NCI-H69 (cell line): ENCODE measurements at places on chromosomes 2 and 18.

DNA sequence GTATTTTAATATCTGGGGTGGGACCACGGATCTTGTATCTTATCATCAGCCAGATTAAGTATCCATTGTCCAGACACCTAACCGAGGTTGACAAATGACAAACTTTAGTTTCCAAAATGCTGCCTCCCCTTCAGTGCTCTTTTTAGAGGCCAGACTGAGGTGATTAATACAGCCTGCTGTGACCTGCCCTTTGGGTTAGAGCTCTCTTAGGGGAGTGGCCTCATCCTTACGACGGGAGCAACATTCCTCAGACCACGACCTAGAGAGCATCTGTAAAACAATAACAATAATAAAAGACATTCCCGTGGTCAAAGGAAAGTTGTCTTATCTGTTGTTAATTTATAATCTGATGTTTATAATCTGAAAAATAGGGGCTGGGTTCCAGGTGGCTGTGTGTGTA, 405.3 kb downstream of the LPIN1 start:
- DNase-seq = no peak

- no peak for DNase-seq
Measured at GRCh38 chr2:37623971-37624900, 47.2 kb downstream of the CDC42EP3 start.

- peak; percentile 67 for DNase-seq
Measured at GRCh38 chr18:10015941-10016819, 102.4 kb downstream of the VAPA start.

- DNase-seq = no peak
Measured at GRCh38 chr2:206023183-206023582, 62.8 kb downstream of the INO80D start.

- DNase-seq = peak; percentile 63
Measured at GRCh38 chr2:20609349-20609994, 41.4 kb downstream of the HS1BP3 start.

- DNase-seq = peak; percentile 53
Measured at GRCh38 chr2:174546519-174547506, 50.8 kb downstream of the WIPF1 start.

GRCh38 chr2:217261452-217261851, 401.6 kb upstream of the TNP1 start:
- DNase-seq = no peak

GRCh38 chr2:213234641-213235040, 49.6 kb upstream of the SPAG16 start:
- DNase-seq = peak; percentile 48

GRCh38 chr2:113116100-113116958, 11.1 kb upstream of the IL1RN start:
- DNase-seq = no peak

GRCh38 chr2:105378921-105379383, 19.9 kb downstream of the FHL2 start:
- peak; percentile 4 for DNase-seq

- no peak for DNase-seq
Measured at GRCh38 chr2:153455861-153456260, 22.7 kb downstream of the RPRM start.

GRCh38 chr2:47486841-47487497, 84.0 kb downstream of the MSH2 start:
- DNase-seq = no peak

GRCh38 chr2:9763356-9764152, 79.7 kb upstream of the TAF1B start:
- peak; percentile 46 for DNase-seq

DNA sequence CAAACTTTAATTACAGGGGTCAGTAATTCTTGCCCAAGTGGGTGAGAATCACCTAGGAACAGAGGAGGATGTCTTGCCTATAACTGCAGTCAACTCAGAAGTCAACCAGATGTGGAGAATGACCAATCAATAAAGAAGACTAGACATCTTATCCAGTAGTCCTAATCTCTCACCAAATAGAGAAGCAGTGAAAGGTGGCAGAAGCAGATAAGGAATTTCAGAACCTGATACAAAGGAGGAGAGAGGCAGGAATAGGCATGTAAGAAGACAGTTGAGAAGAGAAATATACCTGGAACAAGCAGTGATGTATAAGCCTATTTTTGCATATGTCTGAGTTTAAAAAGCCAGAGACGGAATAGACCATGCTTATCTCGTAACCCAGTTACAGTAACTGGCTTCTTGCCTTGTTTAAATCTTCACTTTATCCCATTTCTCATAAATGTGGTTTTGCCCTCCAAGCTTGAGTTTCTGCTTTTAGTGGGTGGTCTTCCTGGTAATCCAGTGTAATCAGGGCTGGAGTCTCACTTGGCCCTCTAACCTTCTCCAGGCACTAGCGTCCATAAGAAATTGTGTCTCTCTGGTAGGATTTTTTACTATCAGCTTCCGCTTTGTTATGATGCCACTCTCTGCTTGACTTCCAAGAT, 401.0 kb downstream of the SUCLG1 start:
- DNase-seq = no peak

DNA sequence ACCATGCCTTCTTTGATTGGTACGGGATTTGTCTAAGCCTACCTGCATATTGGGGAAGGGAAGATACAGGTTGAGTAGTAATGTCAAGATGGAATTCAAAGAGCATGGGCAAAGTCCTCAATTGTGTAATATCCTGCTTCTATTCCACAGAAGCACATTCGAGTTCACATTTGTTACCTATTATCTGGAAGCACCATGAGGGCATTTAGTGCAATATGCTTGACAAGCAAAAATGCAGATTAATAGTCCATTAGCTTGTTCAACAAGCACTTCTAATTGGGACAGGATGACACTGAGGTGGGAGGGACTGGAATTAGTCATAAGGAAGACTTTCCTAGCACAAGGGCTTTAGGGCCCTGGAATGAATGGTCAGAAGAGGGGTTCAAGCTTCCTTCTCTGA, 40.5 kb downstream of the MYO5B start:
- no peak for DNase-seq

GRCh38 chr2:203451689-203452088, 83.4 kb downstream of the RAPH1 start:
- no peak for DNase-seq

GRCh38 chr18:24398540-24398939, 916 bp upstream of the OSBPL1A start:
- DNase-seq = peak; percentile 46

DNA sequence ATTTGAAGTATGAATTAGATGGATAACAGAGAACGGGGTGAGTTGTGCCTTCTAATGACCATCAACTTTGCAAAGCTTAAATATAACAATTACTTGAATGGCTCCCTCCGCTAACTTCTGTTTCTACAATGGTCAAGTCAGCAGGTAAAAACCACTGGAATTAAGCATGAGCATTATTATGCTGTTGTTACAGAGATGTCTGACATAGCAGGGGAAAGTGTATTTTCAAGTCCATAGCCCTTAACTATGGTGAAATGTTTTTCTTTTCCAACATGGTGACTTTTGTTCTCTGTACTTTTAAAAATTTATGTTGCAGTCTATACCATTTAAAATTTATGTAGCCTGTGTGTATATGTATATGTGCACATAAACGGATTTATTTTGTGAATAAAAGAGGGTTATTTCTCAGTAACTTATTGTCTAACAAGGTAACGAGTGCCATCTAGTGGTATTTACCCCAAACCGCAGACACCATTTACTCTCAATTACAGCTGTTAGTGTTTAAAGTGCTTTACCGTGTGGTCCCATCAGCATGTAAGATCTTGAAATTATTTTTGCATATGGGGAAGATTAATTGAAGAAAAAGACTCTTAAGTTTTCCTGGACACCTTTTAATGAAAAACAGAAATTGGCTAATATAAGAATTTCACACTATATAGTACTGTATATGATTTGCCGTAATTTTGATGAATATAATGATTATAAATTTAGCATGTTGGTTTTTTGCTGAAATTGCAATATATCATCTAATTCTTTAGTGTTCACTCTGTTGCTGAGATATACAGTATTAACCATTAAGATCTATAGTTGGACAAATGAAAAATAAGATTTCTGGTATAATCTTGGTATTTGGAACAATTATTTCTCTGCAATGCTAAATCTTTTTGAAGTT, 78.2 kb downstream of the UBE2E3 start:
- peak; percentile 50 for DNase-seq

DNA sequence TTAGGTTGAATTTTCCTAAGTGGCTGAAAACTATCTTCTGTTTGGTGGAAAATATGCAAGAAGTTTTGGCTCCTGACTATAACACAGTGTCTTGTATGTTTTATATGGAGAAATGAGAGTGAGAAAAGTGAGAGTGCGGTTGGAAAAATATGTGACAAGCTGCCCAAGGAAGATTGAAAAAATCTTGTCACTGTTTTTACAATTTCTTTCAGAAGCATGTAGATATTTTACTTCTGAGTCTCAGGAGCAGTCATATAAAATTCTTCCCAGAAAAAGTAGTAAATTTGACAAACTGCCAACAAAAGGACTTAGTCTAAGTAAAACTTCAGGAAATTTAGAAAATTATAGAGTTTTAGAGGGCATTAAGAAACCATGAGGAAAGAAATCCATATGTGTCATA, 19.4 kb upstream of the RMND5A start:
- no peak for DNase-seq

DNA sequence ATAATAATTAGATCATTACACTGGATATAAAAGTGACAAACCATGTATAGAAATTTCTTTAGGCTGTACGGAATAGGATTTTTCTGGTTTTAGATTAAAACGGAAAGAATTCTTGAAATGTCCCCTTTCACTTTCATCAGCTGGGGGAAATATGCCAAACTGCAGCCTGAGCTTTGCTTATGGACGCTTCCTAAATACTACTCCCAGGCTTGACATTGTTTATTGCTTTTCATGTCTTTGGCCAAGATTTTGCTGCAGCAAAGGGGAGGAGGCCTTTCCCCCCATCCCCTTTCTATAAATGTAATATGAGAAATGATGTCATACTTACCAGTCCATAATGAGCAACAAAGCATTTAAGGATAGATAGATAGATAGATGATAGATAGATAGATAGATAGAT, 158.4 kb downstream of the MAP2 start:
- DNase-seq = no peak

GRCh38 chr2:144707736-144708326, 187.9 kb upstream of the ZEB2 start:
- no peak for DNase-seq

DNA sequence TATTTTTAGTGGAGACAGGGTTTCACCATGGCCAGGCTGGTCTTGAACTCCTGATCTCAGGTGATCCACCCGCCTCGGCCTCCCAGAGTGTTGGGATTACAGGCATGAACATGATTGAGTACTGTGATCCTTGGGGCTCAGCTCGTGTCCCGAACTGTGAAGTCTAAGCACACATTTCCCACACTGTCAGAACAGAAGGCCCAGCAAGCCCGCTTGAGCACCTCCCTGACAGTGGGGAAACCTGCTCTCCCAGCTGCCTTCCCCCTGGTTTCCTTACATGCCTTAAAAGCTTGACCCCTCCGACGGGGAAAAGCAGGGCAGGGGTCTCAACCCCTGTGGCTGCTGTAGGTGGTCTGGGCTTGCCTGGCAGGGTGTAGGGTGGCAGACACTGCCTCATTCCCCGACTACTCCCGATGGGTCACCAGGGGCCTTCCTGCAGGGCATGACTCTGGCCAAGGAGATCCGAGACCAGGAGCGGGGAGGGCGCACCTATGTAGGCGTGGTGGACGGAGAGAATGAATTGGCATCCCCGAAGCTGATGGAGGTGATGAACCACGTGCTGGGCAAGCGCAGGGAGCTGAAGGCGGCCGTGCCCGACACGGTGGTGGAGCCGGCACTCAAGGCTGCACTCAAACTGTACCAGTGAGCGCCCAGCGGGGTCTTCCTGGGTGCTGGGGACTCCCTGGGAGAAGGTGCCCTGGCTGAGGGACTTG, 10.1 kb downstream of the VIL1 start:
- no peak for DNase-seq

DNA sequence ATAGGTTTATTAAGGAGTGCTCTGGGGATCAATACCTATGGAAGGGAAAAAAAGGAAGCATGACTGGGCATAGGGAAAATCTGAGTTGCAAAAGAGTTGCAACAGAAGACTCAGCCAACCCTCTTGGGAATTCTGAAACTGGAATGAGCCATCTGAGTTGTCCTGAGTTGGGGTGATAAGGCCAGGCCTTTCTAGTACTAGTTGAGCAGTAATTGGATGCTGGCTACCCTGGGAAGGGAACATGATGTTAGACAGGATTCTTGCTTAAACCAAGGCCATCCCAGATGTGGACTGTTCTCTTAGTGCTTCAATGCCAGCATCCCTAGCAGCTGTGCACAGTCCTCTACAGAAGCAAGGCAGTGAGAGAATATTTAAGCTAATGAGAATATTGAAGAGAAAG, 348.8 kb upstream of the GULP1 start:
- DNase-seq = no peak

GRCh38 chr2:60675301-60675700, 80.8 kb upstream of the PAPOLG start:
- no peak for DNase-seq

- DNase-seq = no peak
Measured at GRCh38 chr2:191170301-191170636, 19.5 kb upstream of the STAT4 start.

GRCh38 chr2:8797682-8798081, 39.7 kb downstream of the KIDINS220 start:
- DNase-seq = no peak

DNA sequence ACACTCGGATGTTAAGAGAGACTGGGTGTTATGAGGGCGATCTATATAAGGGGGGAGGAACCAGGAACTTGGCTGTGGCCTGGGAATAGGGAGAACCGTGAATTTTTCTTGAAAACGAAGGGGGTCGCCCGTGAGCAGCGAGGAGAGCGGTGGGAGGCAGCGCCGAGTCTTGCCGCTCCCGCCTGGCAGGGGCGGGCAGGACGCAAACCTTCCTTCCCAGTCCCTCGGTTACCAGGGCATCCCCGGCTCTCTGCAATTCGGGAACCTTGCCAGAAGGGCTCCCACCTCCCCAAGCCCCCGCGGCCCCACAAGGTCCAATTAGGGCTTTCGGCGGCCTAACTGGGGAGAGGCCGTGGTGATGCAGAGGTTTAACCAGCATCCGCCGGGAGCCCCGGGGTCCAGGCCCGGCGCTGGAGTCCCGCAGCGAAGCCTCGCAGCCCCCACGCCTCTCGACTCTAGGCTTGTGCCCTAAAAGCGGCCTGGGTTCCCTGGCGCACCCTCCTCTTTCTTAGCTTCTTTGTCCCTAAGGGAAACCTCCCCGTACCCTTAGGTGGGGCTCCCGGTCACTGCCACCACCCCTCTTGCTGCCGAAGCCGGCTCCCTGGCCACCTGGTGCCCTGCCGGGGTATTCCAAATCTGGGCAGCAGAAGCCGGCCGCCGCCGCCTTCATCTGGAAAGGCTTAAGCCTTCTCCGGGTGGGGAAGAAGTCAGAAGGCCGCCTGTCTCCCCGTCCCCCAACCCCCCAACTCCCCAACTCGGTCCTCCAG, 680 bp upstream of the FHOD3 start:
- DNase-seq = peak; percentile 95
